ENCODE measurements at places on chromosomes 1 and 21.

DNA sequence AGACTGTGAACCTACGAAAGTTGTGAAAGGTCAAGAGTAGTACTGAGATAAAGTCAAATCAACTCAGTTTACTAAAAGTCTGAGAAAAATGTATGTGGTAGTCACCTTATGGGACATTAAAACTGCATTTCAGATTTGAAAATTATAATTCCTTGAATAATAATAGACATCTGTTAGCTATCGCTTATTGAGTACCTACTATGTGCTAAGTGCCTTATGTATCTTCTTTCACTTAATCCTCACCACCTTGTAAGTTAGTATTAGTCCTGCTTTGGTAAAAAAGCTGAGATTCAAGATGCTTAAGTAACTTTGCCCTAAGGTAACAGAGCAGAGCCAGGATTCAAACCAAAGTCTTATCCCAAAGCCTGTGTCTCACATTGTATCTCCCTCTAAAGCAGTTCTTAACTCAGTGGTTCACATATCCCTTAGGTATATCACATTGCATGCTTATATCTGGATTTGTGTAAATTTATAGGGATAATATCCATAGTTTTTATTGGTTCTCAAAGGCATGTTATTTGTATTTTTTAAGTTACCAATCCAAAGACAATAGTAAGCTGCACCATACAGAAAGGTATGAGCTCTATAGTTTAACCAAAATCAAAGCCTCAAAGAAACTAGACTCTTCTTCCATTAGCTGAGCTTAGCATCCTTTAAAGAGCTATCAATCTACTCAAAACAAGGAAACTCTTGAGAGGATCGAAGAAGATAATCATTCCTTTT lies 865 bp downstream of the PIGC start:
- no peak for DNase-seq

DNA sequence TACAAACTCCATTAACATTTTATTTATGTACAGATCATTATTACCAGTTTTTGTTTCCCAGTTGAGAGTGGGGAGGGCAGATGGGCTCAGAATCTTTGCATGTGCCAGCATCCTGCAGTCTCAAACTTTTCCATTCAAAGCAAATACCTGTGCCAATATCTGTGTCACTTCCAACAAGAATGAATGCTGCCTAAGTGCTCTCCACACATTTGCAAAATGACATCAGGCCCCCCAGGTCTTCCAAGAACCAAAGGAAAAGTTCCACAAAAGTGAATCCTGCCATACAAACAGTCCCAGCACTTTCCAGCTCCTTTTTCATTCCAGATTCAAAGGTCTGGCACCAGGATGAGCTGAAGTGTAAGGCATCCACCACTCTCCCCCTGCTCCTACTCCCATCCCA lies 1.7 kb upstream of the TIE1 start:
- no peak for DNase-seq

DNA sequence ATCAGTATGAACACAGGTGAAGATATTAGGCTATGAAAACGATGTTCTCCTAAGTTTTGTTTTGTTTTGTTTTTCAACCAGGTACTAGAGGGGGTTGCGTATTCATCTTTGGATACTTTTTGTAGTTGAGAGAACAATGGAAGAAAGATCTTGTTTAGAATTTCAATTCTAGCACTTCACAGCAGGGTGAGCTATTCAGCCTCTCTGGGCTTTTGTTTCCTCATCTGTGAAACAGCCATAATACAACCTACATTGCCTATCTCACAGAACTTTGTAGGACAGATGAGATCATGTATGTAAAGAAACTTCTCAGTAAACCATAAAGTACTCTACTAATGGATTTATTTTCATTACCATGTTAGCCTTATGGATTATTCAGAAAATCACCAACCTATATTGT lies 199.5 kb downstream of the GPATCH2 start:
- no peak for DNase-seq

- DNase-seq = no peak
Measured at GRCh38 chr1:247576514-247576913, 11.6 kb upstream of the OR2G2 start.

DNA sequence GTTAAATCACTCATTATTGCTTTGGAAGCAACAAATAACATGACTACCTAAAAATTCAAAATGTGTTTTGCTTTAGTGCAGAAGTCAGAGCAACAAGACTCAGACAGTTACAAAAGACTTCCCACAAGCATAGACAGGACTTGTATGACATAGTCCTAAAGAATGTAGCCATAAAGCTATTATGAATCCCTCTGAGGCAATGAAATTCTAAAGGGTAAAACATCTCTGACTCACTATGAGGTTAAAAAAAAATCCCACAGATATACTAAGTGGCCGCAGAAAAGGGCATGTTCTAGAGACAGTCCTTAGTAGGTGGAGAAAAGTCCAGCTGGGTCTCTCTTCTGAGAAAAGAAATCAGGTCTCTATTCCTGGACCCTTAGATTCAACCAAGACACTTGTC lies 4.9 kb downstream of the PRKAB2 start:
- DNase-seq = no peak

GRCh38 chr1:80369780-80370179 lies 1363.2 kb upstream of the ADGRL4 start:
- DNase-seq = no peak

DNA sequence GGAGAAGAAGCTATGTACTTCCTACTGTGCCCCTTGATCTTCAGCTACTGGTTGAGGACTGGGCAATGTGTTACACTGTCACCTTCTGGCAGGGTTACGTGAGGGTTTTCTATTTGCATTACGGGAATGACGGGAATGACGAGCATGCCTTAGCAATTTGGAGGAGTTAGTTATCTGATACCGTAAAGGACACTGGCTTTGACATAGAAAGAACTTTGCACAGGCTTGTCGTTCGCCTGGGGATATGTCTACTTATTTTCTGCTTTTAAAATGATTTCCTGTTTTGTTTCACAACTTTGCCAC lies 19.8 kb upstream of the ACBD6 start:
- DNase-seq = no peak

DNA sequence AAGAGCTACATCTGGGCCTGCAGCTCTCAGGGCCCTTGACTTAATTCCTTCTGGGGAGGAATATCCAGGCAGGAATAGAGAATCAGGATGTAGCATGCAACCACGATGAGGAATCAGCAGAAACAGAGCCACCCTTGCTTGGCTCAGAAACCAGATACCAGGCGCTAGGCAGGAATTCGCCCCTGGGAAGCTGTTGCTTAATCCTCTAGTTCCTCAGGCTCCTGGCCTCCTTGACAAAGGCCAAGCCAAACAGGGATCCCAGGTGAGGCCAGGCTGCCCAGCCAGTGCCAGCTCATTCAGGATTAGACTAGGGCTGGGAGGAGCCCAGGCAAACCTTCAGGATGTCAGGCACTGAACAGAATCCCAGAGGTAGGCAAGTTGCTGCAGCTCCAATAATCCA lies 48.2 kb upstream of the IRF2BP2 start:
- DNase-seq = no peak

GRCh38 chr1:154157520-154158306 lies 2.8 kb upstream of the NUP210L start:
- peak; percentile 25 for DNase-seq

DNA sequence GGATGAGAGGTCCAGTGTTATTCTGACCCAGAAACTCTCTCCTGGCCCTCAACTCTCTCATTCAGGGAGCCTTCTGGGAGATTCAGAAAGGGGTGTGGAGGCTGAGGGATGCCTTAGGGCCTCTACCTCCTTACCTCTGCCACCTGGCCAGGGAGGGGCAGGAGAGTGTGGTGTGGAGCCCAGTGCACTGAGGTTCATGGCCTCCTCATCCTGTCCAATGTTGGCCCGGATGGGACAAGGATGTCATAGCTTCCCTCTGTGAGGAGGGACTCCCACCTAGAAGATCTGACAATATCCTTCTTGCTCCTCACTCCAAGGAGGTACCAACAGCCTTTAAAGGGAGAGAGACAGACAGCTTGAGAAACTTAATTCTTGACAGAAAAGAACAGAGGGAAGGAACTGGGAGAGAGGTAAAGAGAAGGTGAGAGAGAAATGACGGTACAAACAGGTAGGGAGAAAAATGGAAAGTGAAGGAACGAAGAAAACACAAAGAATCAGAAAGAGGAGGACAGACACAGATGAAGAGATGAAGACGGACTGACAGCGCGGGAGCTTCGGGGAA lies 779 bp downstream of the BEND5 start:
- no peak for DNase-seq

DNA sequence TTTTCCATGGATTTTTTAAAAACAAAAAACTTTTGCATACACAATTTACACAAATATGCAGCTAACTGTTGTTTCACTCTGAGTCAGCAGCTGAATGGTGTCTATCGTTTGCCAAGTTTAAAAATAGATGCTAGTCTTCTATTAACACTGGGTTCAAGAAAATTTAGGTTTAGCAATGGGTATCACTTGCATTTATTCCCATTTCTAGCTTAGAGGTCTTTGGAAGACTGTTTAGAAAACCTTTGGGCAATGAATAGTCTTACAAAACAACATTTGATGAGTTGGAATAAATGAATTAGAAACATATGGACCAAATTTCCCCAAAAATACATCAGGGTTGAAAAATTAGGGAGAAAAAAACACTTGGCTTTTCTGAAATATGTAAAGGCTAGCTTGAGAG lies 165.8 kb downstream of the LYPLAL1 start:
- DNase-seq = no peak

- no peak for DNase-seq
Measured at GRCh38 chr1:158644449-158644848, 39.4 kb downstream of the OR10Z1 start.

- DNase-seq = no peak
Measured at GRCh38 chr1:212656730-212657129, 42.9 kb downstream of the BATF3 start.

DNA sequence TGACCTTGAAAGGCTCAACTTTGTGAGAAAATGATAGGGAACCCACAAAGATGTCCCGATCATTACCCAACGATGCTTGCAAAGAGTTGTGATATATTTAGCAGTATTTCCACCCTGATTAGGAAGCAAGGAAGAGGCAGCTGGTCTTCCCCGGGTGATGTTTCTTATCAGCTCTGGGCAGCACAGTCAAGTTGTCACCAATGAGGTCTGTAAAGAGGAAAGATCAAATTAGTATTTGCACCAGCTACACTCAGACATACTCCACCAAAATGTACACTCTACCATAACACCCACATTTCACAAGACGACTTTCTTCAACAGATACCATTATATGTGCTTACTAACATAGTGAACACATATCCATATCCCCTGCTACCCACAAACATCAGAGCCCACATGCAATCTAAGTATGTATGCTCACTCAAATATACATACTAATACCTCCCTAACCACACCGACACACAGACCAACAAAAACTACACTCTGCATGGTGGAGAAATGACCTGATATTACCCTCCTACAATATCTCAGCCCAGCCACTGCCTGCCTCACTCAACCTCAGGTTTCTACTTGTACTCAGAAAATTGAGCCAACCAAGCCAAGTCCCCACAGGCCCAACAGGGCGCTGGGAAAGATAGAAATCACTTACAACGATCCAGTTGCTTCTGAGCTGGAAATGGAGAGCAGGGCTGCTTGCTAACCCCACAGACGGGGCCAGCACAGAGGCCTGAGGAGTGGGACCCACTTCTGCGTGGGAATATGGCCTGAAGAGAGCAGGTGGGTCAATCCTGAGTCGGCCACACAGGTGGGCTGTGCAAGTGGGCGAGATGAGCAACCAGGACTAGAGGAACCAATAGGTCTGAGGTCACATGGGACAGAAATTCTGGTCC lies 4.6 kb upstream of the BTG2 start:
- no peak for DNase-seq

DNA sequence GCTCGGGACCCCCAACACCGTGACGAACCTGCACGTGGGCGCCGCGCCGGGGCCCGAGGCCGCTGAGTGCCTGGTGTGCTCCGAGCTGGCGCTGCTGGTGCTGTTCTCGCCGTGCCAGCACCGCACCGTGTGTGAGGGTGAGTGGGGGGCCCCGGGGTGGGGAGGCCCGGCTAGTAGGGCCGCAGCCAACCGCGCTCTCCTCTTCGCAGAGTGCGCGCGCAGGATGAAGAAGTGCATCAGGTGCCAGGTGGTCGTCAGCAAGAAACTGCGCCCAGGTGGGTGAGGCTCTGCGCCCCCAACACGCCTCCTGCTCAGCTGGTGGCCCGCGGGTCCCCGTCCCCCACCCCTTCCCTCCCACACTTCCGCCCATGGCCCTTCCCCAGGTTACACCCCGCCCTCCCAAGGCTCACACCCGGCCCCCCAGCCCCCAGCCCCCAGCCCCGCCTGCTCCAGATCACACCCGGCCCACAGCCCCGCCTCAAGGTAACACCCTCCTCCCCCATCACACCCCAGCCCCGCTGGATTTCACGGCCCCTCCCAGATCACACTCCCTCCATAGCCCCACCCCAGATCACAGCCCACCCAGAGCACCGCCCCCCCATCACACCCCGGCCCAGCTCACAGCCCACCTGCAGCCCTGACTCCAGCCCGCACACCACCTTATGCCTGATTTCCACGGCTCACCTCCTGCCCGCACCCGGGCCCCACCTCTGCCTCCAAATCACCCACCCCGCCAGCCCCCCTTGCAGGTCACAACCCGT lies 2.4 kb upstream of the MMP23B start:
- DNase-seq = peak; percentile 54

- no peak for DNase-seq
Measured at GRCh38 chr1:34759503-34760357, at the start of gene GJB4. GJB4 (plus strand) TSS chr1:34759740; CDS start chr1:34761255, 1,515 bp downstream.

DNA sequence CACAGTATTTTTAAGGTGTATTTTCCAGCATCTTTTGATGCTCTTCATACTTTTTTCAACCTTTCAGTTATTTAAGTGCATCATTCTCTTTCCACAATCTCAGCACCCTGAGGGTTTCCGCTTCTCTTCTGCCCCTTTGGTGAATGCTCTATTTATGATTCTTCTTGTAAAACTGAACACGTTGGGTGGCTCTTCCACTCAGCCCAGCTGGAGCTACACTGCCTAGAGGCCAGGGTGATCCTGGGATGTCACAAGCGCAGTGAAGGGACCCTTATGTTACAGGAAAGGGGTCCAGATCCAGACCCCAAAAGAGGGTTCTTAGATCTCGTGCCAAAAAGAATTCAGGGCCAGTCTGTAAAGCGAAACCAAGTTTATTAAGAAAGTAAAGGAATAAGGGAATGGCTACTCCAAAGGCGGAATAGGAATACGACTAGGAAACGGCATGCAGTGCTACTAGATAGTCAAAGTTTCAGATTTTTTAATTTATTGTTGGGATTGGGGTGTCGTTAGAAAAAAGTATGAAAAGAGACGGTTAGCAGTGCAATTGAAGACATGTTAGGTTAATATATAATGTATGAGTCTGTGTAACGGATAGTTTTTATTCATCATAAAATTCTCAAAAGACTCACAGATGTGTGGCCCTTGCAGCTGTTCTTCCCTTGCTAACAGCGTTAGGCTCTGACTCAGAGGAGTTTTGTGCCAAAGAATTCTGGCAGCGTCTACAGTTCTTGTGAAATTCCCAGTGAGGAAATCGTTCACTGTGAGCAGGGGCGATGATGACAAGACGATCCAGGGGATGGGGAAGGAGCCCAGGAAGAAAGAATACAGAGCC lies 14.4 kb upstream of the ERVH48-1 start:
- DNase-seq = no peak

- no peak for DNase-seq
Measured at GRCh38 chr1:97350662-97351061, 570.2 kb downstream of the DPYD start.

GRCh38 chr1:200971955-200972711 lies 51.4 kb downstream of the KIF21B start:
- peak; percentile 51 for DNase-seq

Measured in stimulated activated CD8-positive, alpha-beta memory T cell treated with anti-CD3 and anti-CD28 coated beads, Interleukin-7, amount 100 ng/mL, for 1 hour (primary cell).